ENCODE measurements at places on chromosomes 12 and 14.

DNA sequence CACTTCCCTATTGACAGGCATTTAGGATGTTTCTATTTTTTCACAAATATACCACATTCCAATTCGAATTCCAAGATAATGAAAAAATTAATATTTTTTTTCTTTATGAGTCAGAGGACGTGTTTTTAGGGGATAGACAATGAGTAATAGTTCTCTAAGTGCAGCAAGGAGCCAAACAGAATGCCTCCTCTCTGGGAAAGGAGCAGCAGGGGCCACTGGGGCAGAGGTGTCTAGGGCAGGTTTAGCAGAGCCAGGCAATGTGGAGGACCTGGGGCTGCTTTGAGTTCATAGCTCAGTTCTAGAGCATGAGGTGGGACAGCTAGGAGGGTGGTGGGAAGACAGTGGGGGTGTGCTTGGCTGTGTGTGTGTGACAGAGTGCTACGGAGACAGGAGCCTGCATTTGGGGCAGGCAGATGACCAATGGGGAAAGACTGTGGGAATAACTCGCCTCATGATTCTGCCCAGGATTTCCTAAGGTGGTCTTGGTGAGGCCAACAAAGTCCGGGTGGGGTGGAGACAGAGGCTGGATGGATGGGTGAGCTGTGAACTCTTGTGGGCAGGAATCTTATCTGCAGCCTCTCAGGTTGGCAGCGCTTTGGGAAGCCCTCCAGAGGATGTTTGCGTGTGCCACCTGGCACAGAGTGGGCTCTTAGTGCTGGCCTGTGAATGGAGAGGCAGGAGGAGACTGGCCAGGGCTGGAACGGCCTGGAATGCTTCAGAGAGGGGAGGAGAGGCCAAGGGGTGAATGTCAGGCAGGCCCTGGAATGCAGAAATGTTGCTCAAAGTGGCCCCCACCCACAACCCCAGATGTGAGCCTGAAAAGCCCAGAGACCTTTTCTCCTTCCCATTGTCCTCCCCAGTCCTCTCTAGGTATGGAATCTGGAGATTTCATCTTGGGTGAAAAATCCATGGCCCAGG is 2.4 kb upstream of the KRT7 start:
- no peak for DNase-seq

DNA sequence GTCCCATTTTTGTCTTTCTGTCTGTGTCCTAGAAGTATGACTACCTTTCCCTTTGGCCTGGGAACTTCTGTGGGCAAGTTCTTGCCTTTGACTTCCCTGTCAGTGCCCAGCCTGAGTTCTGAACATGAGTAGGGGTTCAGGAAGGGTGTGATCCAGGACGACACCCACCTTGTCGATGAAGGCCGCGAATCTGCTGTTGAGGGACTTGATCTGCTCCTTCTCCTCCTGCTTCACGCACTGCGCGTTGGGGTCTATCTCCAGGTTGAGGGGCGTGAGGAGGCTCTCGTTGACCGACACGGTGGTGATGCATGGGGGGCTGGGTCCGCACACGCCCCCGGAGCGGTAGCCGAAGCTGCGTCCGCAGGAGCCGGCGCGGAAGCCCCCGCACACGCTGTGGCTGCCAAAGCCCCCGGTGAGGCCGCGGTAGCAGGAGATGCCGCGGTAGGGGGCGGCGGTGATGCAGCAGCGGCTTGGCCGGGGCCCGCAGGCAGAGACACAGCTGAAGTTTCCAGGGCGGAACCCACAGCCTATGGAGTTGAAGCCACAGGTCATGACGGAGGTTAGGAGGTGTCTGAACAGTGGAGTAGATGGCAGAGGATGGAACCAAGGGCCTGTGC is at the start of gene KRT83:
TSS of gene KRT83 (minus strand) at position 615 of the 617 bp plus-strand sequence. CDS start at position 552, 63 bp downstream.
- no peak for DNase-seq

DNA sequence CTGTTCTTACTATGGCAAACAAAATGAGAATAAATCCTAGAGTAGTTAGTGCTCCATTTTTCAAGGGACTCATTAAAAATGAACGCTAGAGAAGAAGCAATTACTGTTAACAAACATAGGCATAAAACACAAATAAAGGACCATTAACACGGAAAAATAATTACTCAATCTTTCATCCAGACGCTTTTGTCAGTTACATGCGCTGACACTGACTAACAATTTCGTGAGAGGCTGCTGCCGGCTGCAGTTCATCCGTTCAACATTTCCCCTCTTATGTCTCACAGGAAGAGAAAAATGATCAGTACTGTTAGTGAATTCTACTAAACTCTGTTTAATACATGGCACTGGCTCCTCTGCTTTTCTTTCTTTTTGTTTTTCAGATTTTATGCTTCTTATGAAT is 472.7 kb upstream of the FLRT2 start:
- DNase-seq, result no peak

- DNase-seq, result no peak
Observed at GRCh38 chr14:100573757-100574641, 13.2 kb downstream of the BEGAIN start.

GRCh38 chr12:20309504-20310148 is 58.7 kb upstream of the PDE3A start:
- no peak for DNase-seq

- peak; percentile 71 for DNase-seq
Observed at GRCh38 chr12:26434299-26435068, 239.1 kb downstream of the SSPN start.

GRCh38 chr12:120388691-120389481 is 19.9 kb upstream of the MSI1 start:
- peak; percentile 30 for DNase-seq

GRCh38 chr12:62328296-62328921 is 68.2 kb downstream of the USP15 start:
- no peak for DNase-seq

DNA sequence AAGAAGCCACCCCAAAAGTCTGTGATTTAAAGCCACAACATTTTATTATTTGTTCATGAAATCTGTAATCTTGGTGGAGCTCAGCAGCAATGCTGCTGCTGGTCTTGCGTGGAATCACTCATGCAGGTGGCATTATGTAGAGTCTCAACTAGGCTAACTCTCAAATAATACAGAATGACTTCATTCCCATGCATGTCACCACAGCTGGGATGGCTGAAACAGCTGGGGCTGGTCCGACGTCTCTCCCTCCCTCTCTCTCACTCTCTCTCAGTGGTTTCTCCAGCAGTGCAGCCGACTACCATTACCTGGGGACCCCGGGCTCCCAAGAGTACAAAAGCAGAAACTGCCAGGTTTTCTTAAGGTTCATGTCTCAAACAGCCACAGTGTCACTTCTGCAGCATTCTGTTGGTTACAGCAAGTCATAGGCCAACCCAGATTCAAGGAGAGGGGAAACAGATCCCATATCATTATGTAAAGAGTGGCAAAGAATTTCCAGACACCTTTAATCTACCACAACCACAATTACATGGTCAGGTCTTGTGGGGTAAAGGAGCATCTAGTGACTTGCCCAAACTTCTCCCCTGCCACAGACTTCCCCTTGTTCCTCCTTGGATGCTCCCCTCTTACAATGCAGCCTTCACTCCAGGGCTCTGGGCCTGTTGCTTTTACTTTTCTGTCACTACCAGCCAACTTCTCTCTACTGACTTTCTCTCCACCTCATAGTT is 192.0 kb upstream of the HMGA2 start:
- no peak for DNase-seq

- DNase-seq, result no peak
Observed at GRCh38 chr12:46356655-46357437, 15.7 kb downstream of the SLC38A2 start.

Data from foreskin melanocyte (primary cell).